ENCODE measurements at places on chromosomes 7 and 10. TPM values are rescaled to one million over a fixed set of nuclear protein-coding genes. Genes with fewer than 3 reads are reported as not detected.

GCK gene
- 2.5 TPM for total RNA-seq

PLAU gene
- total RNA-seq, result 5.2 TPM

SPDYE2 gene
- not detected for total RNA-seq

DOCK4 gene
- 22.9 TPM for total RNA-seq

SH2D4B gene
- not detected for total RNA-seq

MOGAT3 gene
- total RNA-seq, result 6.3 TPM

FKBP6 gene
- total RNA-seq, result 0.12 TPM

- DNase-seq, result no peak
Measured at GRCh38 chr10:96708456-96708855, 11.9 kb downstream of the PIK3AP1 start.

GRCh38 chr10:109027534-109028185, 895.7 kb downstream of the XPNPEP1 start:
- no peak for DNase-seq

- DNase-seq, result no peak
Measured at GRCh38 chr10:91891125-91892001, 17.9 kb downstream of the FGFBP3 start.

DNA sequence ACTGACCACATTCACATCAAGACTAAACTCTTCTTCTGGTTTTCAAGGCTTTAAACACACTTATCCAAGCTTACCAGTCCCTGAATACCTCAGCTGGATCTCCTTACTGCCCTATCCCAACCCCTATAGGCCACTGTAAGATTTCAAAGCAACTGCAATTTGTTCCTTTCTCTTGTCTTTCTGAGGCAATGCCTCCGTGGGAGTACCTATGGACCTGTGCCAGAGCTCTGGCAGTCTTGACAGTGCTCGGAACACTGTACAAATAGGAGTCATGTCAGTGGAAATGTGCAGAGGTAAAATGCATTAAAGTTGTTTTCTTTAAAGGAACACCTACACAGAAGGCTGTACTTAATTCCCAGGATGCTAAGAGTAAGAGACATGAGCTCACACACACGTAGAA, 124.7 kb downstream of the CNOT4 start:
- peak; percentile 29 for DNase-seq

- DNase-seq, result no peak
Measured at GRCh38 chr7:107782374-107782773, 20.6 kb downstream of the SLC26A3 start.

- no peak for DNase-seq
Measured at GRCh38 chr7:21137640-21138039, 290.2 kb upstream of the SP4 start.

DNA sequence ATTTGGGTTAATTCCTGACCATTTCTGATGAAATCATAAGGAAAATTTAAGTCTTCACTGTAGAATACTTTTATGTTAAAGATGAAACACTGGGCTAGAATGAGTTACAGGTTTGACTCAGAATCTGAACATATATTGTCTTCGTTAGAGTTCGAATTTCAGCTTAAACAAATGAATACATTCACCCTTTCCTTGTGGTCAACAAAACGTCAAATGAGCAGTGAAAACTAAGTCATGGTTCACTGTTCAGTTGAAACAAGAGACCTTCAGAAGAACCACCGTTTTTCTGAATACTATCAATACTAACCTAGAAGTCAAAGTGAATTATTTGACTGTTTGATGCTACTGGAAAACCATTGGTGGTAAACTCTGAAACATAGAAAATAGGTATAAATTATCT, 235.2 kb upstream of the ZWINT start:
- no peak for DNase-seq

- no peak for DNase-seq
Measured at GRCh38 chr10:78738861-78739260, 329.9 kb upstream of the ZMIZ1 start.

DNA sequence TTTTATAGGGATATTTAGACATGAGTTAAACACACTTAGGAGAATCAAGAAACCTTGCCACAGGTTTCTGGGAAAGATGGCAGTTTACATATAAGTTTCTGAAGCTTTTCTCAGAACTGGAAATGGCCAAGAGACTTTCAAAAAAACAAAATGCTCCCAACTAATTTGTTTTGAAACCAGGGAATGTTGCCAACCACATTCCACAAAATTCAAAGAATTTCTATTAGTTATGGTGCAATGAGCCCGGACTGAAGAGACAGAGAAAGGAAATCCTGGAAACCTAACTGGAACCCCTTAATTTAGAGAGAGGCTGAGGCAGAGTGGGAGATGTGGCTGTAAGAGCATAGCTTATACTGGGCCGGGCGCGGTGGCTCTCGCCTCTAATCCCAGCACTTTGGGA, 128.5 kb downstream of the PTEN start:
- no peak for DNase-seq

DNA sequence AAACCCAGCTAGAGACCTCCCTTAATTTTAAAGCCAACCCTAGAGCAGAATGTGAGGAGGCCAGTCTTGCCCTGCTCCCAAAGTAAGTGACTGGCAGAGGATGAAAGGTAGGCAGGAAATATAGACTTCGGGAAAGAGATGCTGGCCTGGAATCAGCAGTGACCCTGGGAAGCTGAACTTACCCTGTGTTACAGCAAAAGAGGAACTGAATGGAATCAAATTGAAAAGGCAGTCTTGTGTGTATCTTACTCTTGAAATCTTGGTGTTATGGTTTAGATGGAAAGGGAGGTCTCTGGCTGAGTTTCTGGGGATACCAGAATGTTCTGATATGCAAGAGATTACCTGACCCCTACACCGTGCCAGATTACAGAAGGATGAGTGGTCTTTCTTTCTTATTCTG, 7.9 kb upstream of the CFAP43 start:
- no peak for DNase-seq

DNA sequence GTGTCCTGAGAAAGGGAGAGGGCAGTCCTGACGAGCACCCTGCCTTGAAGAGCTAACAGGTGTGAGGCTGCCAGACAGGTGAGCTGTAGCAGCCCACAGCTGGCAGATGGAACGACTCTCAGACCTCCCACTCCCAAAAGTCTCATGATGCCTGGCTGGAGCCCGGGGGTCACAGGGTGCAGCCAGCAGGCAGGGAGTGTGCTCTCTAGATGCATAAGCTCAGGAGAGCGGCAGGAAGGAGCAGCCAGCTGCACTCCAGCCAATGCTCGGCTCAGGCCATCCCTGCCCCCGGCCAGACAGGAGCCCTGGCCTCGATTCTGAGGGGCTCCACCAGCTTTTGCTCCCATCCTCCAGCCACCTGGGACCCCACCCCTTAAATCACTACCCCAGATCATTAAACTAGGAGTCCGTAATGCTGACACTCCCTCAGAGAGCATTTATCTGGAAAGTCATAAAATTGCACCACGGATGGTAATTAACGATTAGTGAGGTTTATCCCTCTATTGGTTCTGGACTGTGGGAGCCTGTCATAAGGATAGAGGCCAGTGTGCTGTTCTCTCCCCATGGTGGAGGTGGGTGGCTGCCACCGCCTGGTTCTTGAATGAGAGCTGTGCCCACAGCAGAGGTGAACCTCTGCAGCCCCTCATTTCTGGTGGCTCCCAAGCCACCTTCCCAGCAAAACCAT, 63.5 kb upstream of the ZMIZ1 start:
- peak; percentile 36 for DNase-seq

- DNase-seq, result no peak
Measured at GRCh38 chr10:12243864-12244620, 48.1 kb downstream of the CDC123 start.

GRCh38 chr7:26100406-26101339, 51.3 kb upstream of the NFE2L3 start:
- DNase-seq, result no peak

GRCh38 chr7:98398567-98399372, 2.1 kb downstream of the BAIAP2L1 start:
- DNase-seq, result peak; percentile 32

DNA sequence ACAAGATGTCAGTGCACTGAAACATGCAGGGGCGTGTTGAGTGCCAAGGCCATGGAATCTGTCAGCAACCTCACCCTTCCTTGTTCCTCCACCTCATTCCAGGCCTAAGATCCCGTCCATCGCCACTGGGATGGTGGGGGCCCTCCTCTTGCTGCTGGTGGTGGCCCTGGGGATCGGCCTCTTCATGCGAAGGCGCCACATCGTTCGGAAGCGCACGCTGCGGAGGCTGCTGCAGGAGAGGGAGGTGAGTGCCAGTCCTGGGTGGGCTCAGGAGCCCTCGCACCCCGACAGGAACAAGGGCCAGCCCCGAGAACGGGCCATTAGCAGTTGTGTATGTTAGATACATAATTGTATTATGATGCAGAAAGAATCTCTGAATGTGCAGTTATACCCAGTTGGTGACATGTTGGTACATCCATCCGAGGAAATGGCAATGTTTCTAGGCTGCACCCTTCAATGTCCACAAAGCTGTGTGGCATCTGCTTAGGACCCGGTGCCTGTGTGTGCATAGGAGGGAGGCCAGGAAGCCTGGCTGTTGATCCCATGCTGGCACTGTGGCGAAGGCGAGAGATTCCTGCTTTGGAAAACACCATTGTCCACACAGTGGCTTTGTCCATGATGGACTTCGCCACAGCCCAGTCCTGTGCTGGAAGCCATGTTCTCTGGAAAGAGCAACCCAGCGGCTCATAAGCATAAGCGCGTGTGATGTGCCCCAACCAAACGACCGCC, 154.2 kb downstream of the EGFR start:
- no peak for DNase-seq

DNA sequence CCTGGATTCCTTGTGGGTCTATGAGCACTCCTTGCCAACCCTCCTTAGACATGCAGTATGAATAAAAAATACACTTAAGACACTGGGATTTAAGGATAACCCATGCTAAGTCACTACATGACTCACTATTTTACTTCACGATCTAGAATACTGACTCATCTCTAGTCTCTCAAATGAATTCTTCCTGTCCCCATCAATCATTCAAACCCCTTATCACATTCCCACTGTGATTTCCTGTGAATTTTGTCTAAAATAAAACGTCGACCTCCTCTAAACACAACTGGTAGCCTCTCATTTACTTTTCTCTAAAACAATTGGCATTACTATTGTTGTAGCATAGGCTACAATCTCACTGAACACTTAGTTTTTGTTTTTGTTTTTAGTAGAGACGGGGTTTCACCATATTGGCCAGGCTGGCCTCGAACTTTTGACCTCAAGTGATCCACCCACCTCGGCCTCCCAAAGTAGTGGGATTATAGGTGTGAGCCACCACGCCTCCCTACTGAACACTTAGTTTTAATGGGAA, 3.9 kb upstream of the IQUB start:
- DNase-seq, result peak; percentile 23

GRCh38 chr7:106177300-106177690, 65.2 kb upstream of the SYPL1 start:
- DNase-seq, result no peak

GRCh38 chr10:98621630-98622029, 174.9 kb upstream of the HPS1 start:
- no peak for DNase-seq

DNA sequence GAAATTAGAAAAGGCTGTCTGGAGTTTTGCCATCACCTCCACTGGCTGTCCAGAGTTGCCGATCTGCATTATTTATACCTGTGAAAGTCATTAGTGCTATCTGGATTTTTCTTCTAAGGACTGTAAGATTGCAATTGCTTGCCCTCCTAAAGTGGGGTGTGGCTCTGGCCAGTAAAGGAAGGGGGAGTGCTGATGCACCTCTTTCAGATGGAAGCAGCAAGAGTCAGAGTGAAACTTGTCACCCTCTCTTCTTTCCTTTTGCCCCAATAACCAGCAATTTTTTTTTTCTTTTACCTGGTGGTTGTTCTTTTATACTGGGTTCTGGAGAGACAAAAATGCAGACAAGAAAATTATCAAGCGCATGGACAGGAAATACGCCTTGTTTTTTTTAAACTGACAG, 527.4 kb upstream of the NRP1 start:
- DNase-seq, result no peak

GRCh38 chr10:71748671-71749191, 24.6 kb downstream of the VSIR start:
- DNase-seq, result no peak

GRCh38 chr7:23404546-23405239, 65.6 kb downstream of the IGF2BP3 start:
- no peak for DNase-seq

DNA sequence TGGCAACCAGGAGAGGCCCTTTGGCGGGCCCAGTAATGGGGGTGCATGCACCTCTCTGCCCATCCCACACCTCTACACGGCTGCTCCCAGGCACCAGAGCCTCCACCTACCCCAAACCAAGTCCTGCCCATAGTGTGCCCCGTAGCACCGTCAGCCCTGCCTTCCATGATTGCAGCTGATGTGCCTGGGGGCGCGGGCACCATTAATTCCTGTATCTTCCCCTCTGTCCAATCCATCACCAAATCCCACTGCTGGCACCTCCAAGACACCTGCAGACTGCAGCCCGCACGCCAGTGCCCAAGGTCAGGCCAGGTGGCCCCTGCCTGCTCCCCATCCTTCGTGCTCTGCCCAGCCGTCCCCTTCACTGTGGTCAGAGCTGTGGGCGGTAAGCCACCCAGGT, 533.0 kb downstream of the PTPRN2 start:
- DNase-seq, result no peak

DNA sequence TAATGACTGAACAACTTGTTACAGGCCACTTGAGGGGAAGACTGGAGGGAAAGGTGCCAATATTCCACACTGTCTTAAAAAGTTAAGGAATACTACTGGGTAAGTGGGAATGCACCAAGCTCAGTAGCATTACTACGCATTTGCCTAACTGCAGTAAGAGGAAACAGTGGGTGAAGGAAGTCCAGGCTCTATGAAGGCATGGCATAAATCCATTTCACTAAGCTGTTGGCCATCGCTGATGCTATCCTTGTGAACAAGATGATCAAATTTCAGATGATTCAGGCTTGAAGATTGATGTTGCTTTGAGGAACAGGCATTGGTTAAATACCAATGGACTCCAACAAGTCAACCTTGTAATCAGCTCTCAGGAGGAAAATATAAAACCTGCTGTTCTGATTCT, 44.2 kb upstream of the TES start:
- DNase-seq, result no peak

- peak; percentile 68 for DNase-seq
Measured at GRCh38 chr7:93921607-93922566, at the start of gene GNG11. GNG11 (plus strand) TSS chr7:93921735; CDS start chr7:93922138, 403 bp downstream.

- no peak for DNase-seq
Measured at GRCh38 chr10:28586176-28586575, 53.3 kb downstream of the WAC start.

GRCh38 chr10:61153771-61154170, 209.8 kb upstream of the RHOBTB1 start:
- no peak for DNase-seq

DNA sequence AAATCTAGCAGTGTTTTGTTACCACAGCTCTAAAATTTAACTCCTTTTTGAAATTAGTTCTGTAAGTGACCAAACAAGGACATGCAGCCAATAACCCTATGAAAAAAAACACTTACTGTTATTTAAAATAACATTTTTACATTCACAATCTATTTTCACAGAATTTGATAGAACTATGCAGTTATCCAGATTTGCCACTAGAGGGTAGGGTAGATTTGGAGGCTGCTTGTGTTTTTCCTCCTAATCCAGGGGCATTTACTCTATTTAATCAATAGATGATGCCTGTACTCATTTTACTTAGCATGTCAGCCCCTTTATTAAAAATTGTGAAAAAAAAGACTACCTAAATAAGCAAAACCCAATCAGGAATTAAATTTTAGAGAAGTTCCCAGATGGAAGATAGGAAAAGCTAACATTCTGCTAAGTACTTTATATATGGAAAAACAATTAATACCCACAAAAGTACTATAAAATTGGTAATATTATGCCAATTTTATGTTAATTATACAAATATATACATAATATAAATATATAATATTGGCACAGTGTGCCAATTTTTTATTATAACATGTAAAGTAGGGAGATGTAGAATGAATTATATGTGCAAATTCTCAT, 18.1 kb upstream of the LIPK start:
- DNase-seq, result peak; percentile 19
